ENCODE measurements at places on chromosomes 16 and 17.

DNA sequence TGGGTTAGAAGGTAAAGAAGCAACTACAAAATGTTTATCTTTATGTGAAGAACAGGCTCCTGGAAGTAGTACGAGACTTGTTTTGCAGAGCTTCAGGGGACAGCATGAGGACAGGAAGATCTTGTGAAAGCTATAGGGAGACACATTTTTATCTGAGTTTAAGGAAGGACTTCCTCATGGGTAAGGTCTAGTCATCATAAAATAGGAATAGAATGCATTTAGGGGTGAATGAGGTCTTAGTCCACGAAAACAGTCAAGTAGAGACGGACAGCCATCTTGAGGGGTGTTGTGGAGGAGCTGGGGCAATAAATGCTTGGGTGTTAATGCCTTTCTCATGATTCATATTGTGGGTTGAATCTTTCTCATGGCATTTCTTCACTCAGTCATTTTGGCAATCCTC, 24.3 kb downstream of the KCNJ16 start:
- no peak for DNase-seq

GRCh38 chr17:14469971-14470370, 169.1 kb downstream of the HS3ST3B1 start:
- no peak for DNase-seq

DNA sequence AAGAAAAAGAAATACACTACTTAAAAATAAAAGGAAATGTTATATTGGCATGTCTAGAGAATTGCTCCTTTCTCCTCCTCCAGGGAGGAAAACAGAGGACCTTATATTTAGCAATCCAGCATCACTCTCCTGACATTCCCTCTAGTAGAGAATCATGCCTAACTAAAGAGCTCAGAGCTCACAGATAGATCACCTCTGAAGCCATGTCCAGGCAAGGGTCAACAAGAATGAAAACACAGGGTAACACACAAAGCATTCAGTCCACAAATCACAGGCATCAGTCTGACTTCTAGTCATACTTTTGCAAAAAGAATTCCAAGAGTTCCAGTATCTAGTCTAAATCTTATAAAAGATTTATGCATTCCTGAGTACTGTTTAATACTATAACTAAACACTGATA, 4.4 kb upstream of the HASPIN start:
- no peak for DNase-seq

- no peak for DNase-seq
Observed at GRCh38 chr17:45425125-45425983, 7.3 kb downstream of the ARHGAP27 start.

GRCh38 chr16:17404941-17405689, 65.6 kb downstream of the XYLT1 start:
- DNase-seq, result no peak

DNA sequence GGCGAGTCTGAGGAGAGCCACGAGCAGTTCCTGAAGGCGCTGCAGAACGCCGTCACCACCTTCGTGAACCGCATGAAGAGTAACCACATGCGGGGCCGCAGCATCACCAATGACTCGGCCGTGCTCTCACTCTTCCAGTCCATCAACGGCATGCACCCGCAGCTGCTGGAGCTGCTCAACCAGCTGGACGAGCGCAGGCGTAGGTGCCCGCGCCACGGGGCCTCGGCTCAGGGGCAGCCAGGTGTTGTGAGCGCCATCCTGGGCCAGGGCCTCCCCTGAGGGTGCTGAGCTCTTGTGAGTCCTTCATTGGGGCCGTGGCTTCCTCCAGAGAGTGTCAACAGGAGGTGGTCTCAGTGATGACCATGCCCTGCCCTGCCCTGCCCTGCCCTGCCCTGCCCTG, 7.4 kb upstream of the MRPL12 start:
- no peak for DNase-seq

DNA sequence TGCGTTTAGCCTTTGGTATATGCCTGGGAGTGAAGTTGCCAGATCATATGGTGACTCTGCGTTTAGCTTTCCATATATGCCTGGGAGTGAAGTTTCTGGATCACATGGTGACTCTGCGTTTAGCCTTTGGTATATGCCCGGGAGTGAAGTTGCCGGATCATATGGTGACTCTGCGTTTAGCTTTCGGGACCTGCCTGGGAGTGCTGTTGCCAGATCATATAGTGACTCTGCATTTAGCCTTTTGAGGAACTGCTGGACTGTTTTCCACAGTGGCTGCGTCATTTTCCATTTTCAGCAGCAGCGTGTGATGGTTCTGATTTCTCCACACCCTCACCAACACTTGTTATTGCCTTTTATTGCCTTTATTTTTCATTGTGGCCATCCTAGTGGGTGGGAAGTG, 73.0 kb downstream of the OR1D5 start:
- DNase-seq, result no peak

DNA sequence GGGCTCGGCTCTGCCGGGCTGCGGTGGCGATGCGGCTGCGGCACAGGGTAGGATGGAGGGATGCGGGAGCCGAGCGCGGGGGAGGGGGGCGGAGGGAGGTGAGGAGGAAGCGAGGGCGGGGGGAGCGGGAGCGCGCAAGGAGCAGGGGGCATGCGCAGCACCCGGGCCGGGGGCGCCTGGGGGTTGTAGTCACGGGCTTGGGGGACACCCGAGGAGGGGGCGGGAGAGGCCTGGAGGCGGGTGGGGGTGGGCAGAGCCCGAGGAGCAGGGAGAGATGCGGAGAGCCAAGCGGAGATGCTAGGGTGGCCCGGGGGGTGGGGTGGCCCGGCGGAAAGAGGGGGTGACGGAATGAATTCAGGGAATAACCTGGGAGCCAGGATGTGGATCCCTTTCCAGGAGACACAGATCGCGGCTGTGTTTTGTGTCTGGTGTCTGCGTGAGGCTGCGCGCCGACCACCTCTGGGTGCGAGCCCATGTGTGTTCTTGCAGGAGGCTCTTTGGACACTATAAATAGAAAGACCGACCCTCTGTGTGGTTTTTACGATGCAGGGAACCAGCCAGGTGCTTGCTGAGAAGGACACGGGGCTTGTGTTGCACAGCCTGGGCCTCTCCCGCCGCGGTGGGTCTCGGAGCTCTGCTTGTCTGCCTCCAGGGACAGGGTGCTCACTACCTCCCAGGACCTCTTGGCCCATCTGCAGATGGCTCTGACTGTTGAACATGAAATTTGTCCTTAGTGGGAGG, at the start of gene STX1B:
STX1B (minus strand) TSS at position 54 of the 741 bp plus-strand sequence. CDS start 242 bp downstream, outside the sequence.
- DNase-seq, result peak; percentile 14

- DNase-seq, result no peak
Observed at GRCh38 chr16:85602402-85603202, 10.5 kb upstream of the GSE1 start.

GRCh38 chr17:57569853-57570252, 175.2 kb downstream of the CCDC182 start:
- no peak for DNase-seq

- DNase-seq, result no peak
Observed at GRCh38 chr17:43217614-43218087, 6.0 kb downstream of the TMEM106A start.

- DNase-seq, result peak; percentile 71
Observed at GRCh38 chr17:43900183-43900857, 7.0 kb downstream of the MPP2 start.

GRCh38 chr16:73036074-73036826, 11.7 kb downstream of the ZFHX3 start:
- no peak for DNase-seq

DNA sequence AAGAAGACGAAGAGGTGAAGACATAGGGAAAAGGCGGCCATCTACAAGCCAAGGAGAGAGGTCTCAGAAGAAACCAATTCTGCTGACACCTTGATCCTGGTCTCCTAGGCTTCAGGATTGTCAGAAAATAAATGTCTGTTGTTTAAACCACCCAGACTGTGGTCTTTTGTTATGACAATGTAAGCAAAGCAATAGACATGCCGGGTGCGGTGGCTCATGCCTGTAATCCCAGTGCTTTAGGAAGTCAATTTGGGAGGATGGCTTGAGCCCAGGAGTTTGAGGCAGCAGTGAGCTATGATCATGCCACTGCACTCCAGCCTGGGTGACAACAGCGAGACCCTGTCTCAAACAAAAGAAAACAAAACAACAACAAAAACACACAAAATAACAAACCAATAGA, 64.4 kb downstream of the HAPSTR1 start:
- no peak for DNase-seq

DNA sequence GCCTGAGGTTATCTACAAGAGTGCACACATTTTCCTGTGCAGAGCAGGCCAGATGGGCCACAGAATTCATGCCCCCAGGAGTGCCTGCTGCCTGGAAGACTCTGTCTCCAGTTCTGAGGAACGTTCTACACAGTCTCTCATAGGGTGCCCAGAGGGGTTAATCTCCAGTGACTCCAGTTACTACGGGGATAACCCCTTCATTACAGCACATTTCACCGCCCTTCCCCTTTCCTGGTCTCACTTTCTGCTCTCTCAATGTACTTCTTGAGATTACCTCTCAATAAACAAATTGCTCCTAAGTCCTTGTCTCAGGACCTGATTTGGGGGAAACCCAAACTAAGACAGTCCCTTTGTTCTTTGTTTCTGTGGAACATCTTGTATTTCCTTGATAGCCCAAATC, 5.7 kb downstream of the CD300H start:
- DNase-seq, result no peak

- no peak for DNase-seq
Observed at GRCh38 chr16:49311823-49312222, 30.2 kb upstream of the CBLN1 start.

DNA sequence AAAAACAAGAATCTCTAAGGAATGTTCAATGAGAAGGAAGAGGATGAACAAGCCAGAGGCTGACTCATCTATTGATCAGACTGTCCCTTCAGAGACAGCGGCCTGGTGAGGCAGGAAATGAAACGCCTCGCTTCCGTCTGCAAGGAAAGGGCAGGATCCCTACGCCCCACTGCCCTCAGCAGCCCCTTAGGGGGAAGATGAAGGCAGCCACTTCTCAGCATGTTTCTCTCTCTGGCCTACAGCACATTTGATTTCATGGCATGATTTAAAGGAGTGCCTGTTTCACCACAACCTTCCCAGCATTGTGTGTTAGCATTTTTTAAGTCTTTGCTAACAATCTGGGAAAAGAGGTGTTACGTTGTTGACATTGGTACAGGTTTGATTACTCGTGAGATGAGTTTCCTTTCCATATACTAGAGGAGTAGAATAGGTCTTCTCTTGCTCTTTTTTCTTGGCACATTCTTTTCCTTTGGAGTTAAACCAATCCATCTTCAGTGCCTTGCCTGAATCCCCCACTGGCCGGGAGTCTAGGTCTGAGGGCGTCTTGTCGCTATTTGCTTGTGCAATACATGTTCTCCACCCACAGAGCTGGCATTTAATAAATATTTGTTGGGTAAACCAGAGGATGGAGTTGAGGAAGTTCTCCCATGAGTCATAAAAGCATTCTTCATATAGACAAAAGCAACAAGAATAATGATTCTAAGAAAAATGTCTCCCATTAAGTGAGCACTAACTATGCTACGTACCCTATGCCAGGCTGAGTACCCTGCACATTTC, 47.4 kb downstream of the RBFOX3 start:
- no peak for DNase-seq

DNA sequence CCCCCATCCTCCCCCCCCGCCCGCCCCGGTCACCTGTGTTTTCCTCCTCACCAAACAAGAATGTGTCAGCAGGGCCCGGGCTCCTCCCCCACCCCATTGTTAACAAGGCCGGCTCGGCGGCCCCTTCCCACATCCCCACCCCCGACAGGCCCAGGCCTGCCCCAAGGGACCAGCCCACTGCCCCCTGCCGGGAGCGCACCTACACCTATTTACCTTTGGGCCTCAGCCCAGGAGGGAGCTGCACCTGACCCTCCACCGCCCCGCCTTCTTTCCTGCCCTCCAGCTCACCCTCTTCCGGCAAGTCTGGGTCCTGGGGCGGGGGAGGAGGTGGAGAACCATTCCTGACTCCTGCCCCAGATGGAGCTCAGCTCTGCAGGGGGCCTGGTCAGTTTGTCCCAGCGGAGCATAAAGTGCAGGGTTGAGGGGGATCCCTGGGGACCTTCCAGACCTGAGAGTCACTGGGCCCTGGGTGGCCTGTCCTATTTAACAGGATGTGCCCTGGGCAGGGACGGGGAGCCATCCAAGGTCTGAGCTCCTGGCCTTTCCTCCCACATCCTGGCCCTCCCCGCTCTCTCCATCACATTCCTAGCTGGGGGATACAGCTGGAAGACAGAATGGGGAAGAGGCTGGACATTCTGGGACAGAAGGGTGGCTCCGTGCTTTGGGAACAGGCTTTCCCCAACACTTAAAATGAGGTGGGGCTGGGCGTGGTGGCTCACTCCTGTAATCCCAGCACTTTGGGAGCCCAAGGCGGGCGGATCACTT, 8.3 kb downstream of the FOXJ1 start:
- no peak for DNase-seq

GRCh38 chr17:11601661-11602060, 3.4 kb downstream of the DNAH9 start:
- no peak for DNase-seq

- DNase-seq, result no peak
Observed at GRCh38 chr17:68102318-68102758, 66.8 kb downstream of the KPNA2 start.

DNA sequence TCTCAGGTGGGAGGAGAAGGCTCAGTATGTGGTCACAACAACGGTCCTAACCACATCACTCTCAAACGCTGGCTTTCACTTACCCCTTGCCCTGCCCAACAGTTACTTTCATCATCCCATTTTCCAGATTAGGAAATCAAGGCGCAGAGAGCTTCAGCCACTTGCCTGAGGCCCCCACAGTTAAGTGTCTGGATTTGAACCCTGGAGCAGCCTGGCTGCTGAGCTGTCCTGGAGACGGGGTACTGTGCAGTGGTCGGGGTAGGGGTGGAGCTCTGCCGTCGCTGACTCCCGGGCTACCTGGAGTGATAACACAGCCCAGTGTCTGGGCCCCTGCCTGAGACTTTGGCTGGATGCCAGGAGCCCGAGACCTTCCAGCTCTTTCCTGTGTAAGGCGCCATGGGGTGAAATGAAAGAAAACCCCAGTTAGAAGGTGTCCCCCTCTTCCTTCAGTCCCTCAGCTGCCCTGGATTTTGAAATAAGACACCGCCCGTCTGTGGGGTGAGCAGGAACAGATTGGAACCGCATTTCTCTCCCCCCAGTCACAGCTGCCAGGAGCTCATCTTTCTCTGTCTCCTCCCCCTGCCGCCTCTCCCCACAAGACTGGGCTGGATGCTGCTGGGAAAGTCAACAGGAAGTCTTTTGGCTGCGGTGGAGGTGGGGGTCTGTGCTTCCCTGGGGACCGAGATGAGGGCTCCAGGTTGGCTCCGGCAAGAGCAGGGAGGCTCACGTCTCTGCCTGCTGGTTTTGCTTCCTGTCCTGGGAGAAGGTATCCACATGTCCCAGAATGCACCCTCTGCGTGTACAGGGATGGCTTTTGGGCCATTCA, 280.2 kb downstream of the SEC14L1 start:
- DNase-seq, result no peak

GRCh38 chr16:23026784-23027362, 122.4 kb downstream of the USP31 start:
- DNase-seq, result no peak

- no peak for DNase-seq
Observed at GRCh38 chr17:82832411-82832810, 7.4 kb downstream of the ZNF750 start.
